K562 (cell line): ENCODE measurements at places on chromosomes 1 and 21. TPM values are rescaled to one million over a fixed set of nuclear protein-coding genes. Genes with fewer than 3 reads are reported as not detected.
A peak's percentile ranks its signal among the peaks of the same experiment; 100 is the strongest.

- H3K27me3 ChIP-seq, result peaks cover 43% of the 10 kb centered on the region
- H3K27ac ChIP-seq, result no peak overlapping the region
- peaks cover 13% of the 10 kb centered on the region for H3K4me1 ChIP-seq
These were observed 55.5 kb downstream of the MAB21L3 start for GRCh38 chr1:116166655-116167054.

DNA sequence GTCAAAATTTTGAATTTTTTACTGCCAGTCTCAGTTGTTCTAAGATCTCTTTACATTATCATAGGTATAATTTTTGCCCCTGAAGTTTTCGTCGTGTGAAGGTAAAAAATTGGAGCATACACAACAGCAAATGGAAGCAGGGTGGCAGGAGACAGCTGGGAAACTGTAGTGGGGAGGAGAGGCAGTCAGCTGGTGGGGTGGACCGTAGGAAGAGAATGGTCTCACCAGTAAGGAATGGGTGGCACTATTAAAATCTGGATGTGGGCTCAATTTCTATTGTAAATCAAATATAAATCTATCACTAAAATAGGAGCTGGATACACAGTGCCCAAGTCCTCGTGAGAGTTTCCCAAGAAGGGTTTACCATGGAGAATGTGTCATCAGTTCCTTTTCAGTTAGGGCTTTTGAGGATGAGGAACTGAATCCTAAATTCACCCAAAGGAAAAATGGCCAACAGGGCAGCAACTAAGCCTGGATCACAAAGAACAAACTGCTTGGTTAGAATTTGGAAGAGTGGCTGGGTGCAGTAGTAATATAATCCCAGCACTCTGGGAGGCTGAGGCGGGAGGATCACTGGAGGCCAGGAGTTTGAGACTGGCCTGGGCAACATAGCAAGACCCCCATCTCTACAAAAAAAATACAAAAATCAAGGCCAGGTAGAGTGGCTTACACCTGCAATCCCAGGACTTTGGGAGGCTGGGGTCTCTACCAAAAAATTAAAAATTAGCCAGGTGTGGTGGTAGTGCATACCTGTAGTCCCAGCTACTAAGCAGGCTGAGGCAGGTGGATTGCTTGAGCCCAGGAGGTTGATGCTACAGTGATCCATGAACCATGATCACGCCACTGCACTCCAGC is 10.5 kb upstream of the IRF2BP2 start:
- no peaks in the 10 kb centered on the region for H3K36me3 ChIP-seq
- H3K4me3 ChIP-seq, result no peak overlapping the region
- no peaks in the 10 kb centered on the region for H3K27me3 ChIP-seq
- no peak overlapping the region for H3K27ac ChIP-seq
- H3K4me1 ChIP-seq, result peaks cover 14% of the 10 kb centered on the region; the same call in 2 of the 3 replicates
- no peak for DNase-seq

The CRYAA gene
- polyA plus RNA-seq, result not detected in 2 replicates

GRCh38 chr1:112234710-112235109 is 161.3 kb upstream of the CTTNBP2NL start:
- no peaks in the 10 kb centered on the region for H3K4me1 ChIP-seq
- H3K36me3 ChIP-seq, result no peaks in the 10 kb centered on the region
- peaks cover 16% of the 10 kb centered on the region for H3K27me3 ChIP-seq
- no peak overlapping the region for H3K27ac ChIP-seq
- DNase-seq, result no peak

The COL11A1 gene
- not detected in 2 replicates for polyA plus RNA-seq

DNA sequence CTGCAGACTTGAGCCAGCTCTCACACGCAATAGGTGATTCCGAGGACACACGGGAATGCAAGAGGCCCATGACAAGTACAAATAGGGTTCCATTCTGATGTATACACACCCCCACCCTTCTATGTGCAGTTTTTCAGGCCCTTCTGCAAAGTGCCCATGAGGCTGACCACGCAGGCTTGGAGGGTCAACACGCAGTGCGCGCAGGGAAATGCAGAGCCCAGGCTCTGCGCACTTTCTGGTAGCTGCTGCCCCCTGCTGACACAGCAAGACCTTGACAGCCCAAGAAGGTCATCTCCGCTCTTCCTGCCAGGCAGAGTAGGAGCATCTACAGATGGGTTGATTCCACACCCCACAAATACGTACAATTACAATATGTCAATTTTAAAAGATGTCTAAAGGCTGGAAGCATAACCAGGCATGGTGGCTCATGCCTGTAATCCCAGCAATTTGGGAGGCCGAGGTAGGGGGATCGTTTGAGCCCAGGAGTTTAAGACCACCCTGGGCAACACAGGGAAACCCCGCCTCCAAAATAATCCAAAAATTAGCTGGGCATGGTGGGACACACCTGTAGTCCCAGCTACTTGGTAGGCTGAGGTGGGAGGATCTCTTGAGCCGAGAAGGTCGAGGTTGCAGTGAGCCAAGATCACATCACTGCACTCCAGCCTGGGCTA is 18.5 kb downstream of the SH3BP5L start:
- H3K27ac ChIP-seq, result no peak overlapping the region
- no peak overlapping the region for H3K4me3 ChIP-seq
- peaks cover 10% of the 10 kb centered on the region for H3K27me3 ChIP-seq
- H3K36me3 ChIP-seq, result peaks cover 6% of the 10 kb centered on the region; the same call in 1 of the 3 replicates
- DNase-seq, result peak; percentile 77

GRCh38 chr1:113860891-113861290 is 10.6 kb downstream of the PTPN22 start:
- no peak for DNase-seq
- no peak overlapping the region for H3K27ac ChIP-seq
- H3K27me3 ChIP-seq, result no peaks in the 10 kb centered on the region
- H3K36me3 ChIP-seq, result no peaks in the 10 kb centered on the region

The SOX13 gene
- polyA plus RNA-seq, result 0.07 TPM in 1 of 2 replicates, not detected in the other

DNA sequence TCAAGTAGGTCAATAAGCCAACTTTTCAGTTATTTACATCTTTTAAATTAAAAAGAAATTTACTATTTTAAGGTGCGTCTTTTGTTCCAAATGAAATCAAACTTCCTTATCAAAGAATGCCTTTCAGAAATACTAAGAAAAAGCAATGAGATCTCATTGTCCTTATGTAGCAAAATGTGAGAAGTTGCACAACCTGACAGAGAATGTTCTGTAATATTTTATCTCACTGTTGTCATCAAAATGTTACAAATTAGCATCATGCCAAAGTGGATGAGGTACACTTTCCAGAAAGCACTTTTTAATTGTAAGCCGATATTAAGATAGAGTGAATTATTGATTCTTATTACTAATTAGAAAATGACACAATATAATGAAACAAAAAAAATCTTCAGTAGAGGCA is 50.4 kb downstream of the KCNT2 start:
- H3K4me1 ChIP-seq, result no peaks in the 10 kb centered on the region
- DNase-seq, result no peak

The NUAK2 gene
- 0.19 and 0.45 TPM in 2 replicates for polyA plus RNA-seq

GRCh38 chr1:235069577-235070563 is 58.8 kb downstream of the TOMM20 start:
- no peak overlapping the region for H3K4me3 ChIP-seq
- H3K4me1 ChIP-seq, result peaks cover 35% of the 10 kb centered on the region
- no peaks in the 10 kb centered on the region for H3K36me3 ChIP-seq
- peaks cover under 1% of the 10 kb centered on the region; the same call in 1 of the 3 replicates for H3K27me3 ChIP-seq
- H3K27ac ChIP-seq, result no peak overlapping the region

DNA sequence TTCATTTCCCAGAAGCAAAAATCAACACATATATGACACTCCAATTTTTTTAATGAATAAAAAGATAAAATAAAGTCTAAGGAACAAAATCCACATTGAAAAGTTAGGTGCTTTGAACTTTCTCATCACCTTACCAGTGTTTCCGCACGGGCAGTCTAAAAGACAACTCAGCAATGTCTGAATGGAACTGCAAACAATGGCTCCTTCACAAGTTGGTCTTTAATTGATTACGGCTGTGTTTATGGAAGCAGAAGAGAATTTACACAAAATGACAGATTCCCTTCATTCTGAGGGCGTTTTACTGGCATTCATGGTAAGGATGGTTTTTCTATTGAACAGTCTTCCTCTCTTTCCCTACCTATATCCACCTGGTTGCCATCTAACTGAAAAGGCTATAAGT is 65.0 kb upstream of the RNPC3 start:
- no peak overlapping the region for H3K4me3 ChIP-seq
- DNase-seq, result no peak
- H3K36me3 ChIP-seq, result no peaks in the 10 kb centered on the region
- no peaks in the 10 kb centered on the region for H3K27me3 ChIP-seq
- no peak overlapping the region for H3K27ac ChIP-seq
